ENCODE measurements at places on chromosomes 1 and 21.

DNA sequence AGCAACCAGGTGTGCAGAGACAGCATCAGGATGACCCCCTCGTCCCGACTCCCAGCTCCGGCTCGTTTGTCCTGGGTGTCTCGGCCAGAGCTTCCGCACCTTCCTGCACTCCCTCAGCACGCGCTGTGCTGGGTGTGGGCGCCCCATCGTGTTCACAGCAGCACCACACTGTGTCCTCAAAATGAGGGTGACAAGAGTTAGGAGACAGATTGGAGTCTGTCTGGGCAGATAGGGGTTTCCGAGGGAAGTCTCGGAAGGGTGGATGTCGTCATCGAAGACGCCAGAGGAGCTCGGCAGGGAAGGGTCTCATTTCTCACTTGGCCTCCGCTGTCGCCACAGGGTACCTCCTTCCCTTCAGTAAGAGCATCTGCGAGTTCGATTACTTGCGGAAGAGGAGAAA lies 4.1 kb downstream of the CCDC27 start:
- no peak for DNase-seq

GRCh38 chr1:11227106-11228077 lies 35.0 kb downstream of the MTOR start:
- no peak for DNase-seq

DNA sequence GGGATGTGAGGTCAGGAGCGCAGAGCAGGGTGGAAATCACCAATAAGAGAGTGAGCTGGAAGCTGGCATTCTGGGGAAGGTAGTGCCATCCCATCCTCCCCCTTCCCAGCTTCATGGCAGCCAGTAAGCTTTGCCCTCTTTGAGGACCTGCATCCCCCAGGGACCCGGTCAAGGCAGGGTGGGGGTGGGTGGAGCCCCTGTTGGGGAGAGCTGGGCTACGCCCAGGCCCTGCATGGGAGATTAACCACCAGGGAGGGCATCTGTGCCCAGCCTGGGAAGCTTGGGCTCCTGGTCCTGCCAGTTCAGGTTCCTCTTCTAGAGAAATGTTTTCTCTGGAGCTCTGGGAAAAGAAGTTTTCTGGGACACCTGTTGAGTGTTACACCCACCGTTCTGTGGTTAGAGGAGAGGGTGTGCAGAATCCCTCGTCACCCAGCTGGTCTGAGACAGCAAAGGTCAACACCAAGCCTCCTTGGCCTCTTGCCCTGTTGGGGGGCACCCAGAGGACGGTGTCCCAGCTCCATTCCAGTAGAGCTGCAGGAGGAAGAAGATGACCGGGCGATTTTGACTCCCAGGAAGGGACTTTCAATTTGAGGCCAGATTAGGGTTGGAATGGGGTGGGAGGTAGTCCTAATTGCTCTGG lies 30.1 kb upstream of the TENT5C start:
- DNase-seq, result no peak

DNA sequence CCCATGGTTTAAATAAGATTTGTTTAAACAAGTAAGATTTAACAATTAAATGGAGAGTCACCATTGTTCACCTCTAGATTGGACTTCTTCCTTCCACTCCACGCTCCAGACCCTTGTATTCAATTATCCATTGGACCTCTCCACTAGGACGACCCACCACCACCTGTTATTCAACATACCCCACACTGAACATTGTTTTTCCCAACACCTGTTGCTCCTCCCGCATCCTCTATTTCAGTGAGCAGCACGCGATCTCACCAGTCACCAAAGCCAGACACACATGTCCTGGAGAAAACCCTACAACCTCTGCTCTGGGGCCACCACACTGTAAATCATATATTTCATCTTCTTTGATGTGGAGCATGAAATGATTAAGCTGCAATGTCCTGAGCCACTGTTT lies 28.6 kb downstream of the ATP8B2 start:
- DNase-seq, result no peak

GRCh38 chr1:48227165-48228013 lies 4.9 kb downstream of the SLC5A9 start:
- no peak for DNase-seq

DNA sequence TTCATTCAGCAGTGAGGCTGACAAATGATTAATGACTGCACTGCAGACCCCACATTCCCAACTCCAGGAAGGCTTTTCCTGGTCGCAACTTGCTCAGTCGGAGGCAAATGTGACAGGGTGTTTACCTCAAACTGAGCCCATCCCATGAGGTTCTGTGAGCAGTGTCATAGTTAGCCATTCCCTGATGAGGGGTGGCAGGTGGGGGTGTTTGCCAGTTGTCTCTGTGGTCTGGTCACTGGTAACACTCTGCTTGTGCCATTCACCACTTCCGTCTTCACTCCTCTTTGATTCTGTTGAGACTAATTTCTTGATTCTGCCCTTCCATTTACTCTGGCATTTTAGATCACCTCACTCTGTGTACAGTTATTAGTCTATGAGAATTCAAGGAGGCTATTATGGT lies 73.5 kb downstream of the NOS1AP start:
- no peak for DNase-seq

GRCh38 chr1:23029337-23029736 lies 10.1 kb downstream of the KDM1A start:
- DNase-seq, result no peak

- DNase-seq, result peak; percentile 66
Observed at GRCh38 chr1:168112673-168113305, 23.9 kb downstream of the GPR161 start.

DNA sequence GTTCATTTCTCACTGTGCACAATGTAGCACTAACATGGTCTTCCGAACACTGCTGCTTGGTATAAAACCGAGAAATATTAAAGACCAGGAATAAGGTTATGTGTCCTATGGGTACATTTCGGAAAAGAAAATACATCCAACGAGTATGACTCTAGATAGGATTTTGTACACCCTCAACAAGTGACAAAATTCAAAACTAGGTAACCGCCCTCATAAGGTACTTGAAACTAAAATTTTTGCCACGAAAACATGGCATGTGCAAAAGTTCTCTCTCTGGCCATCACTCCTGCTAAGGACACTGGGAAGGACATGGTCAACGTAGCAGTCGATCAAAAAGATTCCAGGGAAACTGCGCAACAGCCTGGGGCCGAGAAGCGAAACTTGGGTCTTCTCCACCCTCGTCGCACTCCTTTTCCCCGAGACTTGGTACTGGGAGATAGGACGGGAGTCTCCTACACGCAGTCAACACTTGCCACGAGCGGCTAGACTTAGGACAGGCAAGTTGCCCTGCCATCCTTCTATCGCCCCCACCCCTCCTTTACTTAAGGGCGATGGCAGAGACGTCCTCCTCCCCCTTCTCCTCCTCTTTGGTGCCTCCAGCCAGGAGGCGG lies 338 bp upstream of the TOR1AIP1 start:
- peak; percentile 91 for DNase-seq

- no peak for DNase-seq
Observed at GRCh38 chr1:224458296-224458695, 23.7 kb upstream of the WDR26 start.

GRCh38 chr1:67874501-67875111 lies 41.3 kb upstream of the GNG12 start:
- no peak for DNase-seq

DNA sequence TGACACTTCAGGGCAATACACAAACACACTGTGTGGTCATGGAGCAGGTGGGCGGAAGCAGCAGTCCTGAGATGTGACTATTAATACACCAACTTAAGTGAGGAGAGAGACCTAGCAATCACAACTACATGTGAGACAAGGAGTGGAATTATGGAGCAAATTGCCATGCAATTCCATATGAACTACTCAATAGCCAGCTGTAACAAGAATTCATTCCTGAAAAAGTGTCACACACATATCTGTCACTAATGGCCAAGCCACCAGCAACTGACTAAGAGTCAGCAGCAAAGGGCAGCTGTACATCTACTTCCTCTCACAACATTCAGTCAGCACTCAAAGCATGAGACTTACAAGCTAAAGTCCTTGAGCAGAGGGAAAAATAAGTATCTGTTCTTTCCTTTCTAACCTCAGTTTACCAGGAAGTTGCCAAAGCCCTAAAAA lies 46.2 kb downstream of the GPR3 start:
- DNase-seq, result no peak

DNA sequence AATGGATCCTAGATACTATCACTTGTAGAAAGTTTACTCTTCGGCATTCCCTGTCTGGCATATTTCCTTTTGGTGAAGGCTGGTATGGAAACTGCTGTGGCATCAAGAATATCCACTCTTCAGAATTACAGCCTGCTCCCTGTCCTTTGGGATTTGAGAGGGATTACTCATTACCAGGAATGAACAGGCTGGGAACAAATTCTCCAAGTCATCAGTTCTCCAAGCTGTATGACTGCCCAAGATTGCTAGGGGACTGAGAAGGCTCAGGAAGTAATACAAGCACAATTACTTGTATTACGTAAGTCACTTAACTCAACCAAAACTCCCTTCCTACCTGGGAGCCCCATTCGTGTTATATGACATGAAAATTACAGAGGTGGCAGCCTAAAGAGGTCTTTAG lies 49.6 kb downstream of the CD58 start:
- DNase-seq, result no peak

DNA sequence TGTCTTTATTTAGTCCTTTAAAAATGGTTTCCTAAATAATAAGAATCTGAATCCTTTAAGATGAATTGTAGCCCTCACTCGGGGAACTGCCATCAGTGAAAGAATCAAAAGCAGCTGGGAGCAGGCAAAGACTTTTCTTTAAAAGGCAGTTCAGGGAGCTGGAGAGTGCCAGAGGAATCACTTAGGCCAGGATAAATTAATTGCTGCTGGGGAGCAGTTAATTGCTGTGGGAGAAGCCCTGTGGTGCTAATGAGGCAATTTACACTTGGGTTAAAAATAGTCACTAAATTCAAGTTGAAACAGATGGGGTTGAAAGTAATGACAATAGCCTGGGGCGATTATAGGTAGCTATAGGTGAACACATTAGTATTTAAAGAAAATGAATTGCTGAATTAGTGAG lies 38.7 kb upstream of the COL24A1 start:
- DNase-seq, result no peak

DNA sequence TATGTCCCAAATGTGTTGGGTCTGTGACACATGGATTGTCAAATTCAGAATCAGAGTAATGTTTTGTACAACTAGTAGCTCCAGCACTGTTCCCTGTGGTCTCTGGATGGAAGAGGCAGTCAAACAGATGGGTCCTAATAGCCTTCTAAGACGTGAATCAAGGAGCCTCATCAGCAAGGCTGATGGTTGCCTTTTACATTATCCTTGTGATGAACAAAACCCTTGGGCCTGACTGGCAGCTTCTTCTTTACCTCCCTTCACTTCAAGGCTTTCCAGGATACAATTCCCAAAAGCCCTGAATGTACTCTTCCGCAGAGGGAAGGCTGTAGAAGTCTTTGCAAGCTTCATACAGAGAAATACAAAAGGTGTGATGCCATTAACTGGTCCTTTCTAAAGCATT lies 633.3 kb downstream of the USP25 start:
- no peak for DNase-seq
